GM12878 (cell line): ENCODE measurements at places on chromosomes 3 and 15.

- DNase-seq, result no peak
Measured at GRCh38 chr15:73678498-73678897, 5.7 kb upstream of the CD276 start.

DNA sequence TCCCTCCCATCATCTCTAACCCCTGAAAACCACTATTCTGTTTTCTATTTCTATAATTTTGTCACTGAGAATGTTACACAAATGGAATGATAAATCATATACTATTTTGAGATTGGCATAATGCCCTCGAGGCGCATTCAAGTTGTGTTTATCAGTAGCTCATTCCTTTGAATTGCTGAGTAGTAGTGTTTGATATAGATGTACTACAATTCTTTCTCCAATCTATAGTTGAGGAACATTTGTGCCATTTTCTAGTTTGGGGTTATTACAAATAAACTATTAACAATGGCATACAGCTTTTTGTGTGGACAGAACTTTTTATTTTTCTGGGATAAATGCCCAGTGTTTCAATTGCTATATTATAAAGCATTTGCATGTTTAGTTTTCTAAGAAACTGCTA is 86.0 kb downstream of the CCR1 start:
- no peak for DNase-seq

DNA sequence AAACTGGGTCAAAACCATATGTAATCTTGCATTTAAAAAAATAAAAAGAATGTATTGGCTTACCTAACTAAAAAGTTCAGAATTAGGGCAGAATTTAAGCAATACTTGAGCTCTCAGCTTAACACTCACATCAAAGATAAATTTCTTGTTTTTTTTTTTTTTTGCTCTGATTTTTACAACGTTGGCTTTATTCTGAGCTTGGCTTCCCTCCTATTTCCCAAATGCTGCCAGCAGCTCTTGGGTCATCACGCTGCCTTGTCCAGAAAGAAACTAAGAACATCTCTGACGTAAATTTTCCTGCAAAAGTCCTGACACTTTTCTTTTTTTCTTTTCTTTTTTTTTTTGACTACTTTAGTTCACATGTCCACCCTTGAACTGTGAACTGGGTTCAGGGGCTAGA is 150.6 kb upstream of the TGFBR2 start:
- DNase-seq, result no peak

DNA sequence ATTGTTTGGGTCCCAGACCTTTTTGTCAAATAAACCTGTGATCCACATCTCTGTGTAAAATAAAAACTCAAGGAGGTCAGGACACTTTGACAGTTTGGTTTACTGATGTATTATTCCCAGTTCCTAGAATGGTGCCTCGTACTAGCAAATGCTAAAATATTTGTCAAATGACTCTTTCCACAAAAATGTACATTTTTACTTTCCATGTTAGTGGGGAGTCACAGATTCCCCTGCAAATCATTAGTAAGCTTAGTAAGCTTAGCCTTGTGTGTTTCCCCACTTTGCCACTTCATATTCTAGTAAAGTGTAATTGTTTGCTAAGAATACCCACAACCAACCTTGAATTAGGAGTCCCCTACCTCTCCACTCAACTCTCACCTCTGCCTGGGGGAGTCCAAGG is 2.4 kb upstream of the MAGI1 start:
- DNase-seq, result no peak

GRCh38 chr3:156251424-156251823 is 131.0 kb downstream of the KCNAB1 start:
- no peak for DNase-seq

- DNase-seq, result peak; percentile 38
Measured at GRCh38 chr15:47987908-47988532, 132.8 kb upstream of the SLC24A5 start.

DNA sequence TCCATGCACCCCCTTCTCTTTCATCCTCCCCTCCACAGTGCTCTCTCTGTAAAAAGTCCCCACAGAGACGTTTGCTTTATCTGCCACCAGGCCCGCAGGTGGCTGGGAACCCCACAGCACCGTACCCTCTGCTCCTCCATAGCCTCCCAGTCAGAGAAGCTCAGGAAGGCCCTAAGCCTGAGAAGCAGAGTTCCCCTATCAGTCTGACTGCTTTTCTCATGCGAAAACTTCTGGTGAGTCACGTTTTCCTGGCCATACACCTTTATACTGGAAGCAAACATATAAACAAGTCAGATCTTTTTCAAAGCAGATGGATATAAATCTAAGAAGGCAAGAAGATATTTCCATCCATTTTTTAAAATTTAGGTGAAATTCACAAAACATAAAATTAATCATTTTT is 51.5 kb upstream of the MEF2A start:
- DNase-seq, result no peak
